ENCODE measurements at places on chromosomes 3 and 15. TPM values are rescaled to one million over a fixed set of nuclear protein-coding genes. Genes with fewer than 3 reads are reported as not detected.

- H3K27ac ChIP-seq = no peak overlapping the region
- H3K27me3 ChIP-seq = no peaks in the 10 kb centered on the region
- H3K4me3 ChIP-seq = no peak overlapping the region
- no peak for DNase-seq
Measured at GRCh38 chr15:48622237-48622636, 23.3 kb downstream of the FBN1 start.

DNA sequence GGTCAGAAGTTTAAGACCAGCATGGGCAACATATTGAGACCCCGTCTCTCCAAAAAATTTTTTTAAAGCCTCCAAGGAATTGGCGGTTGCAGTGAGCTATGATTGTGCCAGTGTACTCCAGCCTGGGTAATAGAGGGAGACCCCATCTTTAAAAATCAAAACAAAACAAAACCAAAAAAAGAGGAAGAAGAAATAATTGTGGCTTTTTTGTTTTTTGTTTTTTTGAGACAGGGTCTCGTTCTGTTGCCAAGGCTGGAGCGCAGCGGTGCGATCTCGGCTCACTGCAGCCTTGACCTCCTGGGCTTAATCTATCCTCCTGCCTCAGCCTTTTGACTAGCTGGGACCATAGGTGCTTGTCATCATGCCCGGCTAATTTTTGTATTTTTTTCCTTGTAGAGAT, 4.5 kb upstream of the SLC30A4 start:
- no peak overlapping the region for H3K4me3 ChIP-seq
- H3K27me3 ChIP-seq = no peaks in the 10 kb centered on the region
- H3K27ac ChIP-seq = no peak overlapping the region

The PLA2G4D gene
- total RNA-seq = not detected

GRCh38 chr3:105837143-105837740, 31.6 kb downstream of the CBLB start:
- H3K27ac ChIP-seq = no peak overlapping the region
- H3K27me3 ChIP-seq = no peaks in the 10 kb centered on the region
- peaks cover 14% of the 10 kb centered on the region for H3K4me1 ChIP-seq
- no peak for DNase-seq

The C3orf49 gene
- total RNA-seq = not detected

GRCh38 chr15:43505738-43506137, 11.7 kb upstream of the MAP1A start:
- H3K4me3 ChIP-seq = no peak overlapping the region
- peak; percentile 52 for DNase-seq
- peaks cover 26% of the 10 kb centered on the region for H3K4me1 ChIP-seq
- H3K27me3 ChIP-seq = no peaks in the 10 kb centered on the region
- H3K36me3 ChIP-seq = no peaks in the 10 kb centered on the region

The NOX5 gene
- not detected for total RNA-seq
